Activated CD4-positive, alpha-beta T cell treated with anti-CD3 and anti-CD28 coated beads for 1 hour (primary cell): ENCODE measurements at places on chromosomes 3 and 15.

GRCh38 chr3:7734456-7734855 lies 767.2 kb upstream of the LMCD1 start:
- no peak for DNase-seq

- DNase-seq = no peak
Observed at GRCh38 chr3:32733631-32734229, 48.7 kb downstream of the CNOT10 start.

GRCh38 chr3:194079702-194080172 lies 56.2 kb upstream of the HES1 start:
- no peak for DNase-seq

DNA sequence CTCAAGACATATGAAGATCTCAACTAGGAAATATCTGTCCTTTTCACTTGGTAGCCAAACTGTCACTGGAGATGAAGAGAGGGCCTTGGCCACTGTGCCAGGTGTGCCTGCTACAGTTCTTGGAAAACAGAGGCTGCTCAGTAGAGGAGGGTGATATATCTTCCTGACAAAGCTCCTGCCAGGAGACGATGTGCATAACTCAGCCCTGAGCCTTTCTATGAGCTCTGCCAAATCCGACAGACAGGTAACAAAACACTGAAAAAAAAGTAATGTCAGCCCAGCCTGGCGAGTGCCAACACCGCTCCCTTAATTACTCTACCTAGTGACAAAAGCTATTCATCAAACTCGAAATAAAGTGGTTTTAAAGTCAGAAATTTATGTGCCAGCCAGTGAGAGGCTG lies 123.2 kb downstream of the MFSD1 start:
- no peak for DNase-seq

GRCh38 chr15:92884436-92885223 lies 15.5 kb upstream of the CHD2 start:
- DNase-seq = no peak

DNA sequence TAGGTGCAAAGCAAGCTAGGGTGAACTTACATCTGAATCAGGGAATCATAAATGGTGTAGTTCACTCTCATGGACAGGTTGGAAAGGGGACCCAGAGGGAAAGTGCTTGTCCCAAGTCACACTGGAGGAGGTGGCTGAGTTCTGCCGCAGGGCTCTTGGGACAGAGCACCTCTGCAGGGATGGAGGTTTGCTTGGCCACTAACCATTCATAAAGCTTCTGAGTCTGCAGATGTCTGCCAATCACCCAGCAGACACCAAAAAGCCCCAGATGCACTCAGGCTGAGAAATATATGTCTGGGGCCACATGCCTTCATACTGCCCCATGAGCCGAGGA lies 17.9 kb upstream of the RTP2 start:
- DNase-seq = no peak

- DNase-seq = no peak
Observed at GRCh38 chr15:38826880-38827279, 262.3 kb upstream of the RASGRP1 start.

DNA sequence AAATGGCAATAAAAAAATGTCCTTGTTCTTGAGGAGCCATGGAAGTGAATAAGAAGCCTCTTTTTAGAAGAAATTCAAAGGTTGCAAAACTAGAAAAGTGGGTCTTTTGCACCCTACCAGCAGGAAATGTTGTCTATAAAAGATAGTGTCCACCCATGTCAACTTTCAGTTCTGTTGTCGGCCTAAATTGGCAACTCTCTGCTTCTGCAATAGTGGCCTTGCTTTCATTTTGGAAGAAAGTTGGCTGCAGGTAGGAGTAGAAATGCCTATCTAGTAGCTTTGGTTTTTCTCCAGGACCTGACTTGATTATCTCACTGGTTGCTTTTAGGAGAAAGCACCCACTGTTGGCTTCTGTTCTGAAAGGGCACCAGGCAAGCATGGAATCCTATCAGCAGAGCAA lies 85.4 kb downstream of the TMEM108 start:
- DNase-seq = no peak

DNA sequence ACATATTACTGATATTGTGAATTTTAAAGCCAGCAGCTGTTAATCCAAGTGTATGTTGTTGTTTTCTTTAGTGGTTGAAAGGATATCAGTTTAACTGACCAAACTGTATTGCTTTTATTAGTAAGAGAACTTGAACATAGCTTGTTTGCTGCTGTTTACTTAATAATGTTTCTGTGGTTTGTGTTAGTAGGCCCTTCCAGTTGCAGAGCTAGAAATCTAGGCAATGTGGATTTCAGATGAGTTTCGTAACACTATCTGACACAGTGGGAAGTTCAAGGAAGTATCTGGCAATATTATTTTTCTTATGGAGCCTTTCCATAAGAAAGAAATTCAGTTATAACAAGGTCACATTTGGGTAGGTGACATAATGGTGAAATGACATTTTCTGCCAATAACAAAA lies 18.5 kb downstream of the ZNF609 start:
- no peak for DNase-seq

- no peak for DNase-seq
Observed at GRCh38 chr3:177410730-177411129, 213.4 kb upstream of the TBL1XR1 start.

DNA sequence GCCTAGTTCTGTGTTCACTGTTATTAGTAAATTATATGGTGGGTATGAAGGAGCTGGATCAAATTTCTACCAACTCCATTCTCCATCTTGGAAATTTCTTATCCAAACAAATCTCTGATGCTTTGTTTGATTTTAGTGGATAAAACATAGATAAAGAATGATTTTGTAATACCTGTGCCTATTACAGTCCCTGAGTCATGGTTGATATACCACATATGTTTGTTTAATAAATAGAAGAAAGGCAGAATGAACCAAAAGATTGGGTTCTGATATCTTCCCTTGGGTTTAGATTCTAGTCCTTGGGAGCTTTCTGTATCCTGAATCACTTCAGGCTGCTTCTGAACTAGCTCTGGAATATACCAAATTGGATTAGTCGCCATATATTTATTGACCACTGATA lies 203.6 kb downstream of the PDCD6IP start:
- no peak for DNase-seq

GRCh38 chr3:99410789-99411311 lies 227.5 kb upstream of the COL8A1 start:
- DNase-seq = no peak

- DNase-seq = no peak
Observed at GRCh38 chr3:150447631-150448465, 39.8 kb downstream of the TSC22D2 start.

DNA sequence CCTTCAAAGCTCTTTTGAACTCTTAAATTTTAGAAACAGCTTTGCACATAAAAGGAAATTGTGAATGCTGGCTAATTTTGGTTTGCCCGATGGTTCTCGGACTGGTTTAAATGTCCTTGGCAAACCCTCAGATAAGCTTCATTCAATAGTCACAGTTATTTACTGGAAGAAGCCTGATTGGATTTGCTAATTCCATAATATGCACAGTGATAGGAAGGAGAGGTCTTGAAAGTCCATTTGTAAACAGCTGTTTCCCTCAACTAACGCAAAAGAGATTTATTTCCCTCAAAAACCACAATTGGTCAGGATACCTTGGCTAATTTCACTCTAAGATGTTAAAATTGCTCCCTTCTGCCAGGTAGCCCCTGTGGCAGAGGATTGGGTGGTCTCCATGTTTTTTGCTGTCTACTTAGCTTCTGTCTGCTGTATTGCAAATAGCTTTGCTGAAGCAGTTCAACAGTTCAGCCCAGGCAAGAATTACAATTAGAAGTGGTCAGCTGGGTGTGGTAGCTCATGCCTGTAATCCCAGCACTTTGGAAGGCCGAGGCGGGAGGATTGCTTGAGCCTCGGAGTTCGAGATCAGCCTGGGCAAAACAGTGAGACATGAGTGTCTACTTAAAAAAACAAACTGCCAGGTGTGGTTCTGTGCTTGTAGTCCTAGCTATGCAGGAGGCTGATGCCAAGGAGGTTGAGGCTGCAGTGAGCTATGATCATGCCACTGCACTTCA lies 30.6 kb upstream of the PROK2 start:
- no peak for DNase-seq

DNA sequence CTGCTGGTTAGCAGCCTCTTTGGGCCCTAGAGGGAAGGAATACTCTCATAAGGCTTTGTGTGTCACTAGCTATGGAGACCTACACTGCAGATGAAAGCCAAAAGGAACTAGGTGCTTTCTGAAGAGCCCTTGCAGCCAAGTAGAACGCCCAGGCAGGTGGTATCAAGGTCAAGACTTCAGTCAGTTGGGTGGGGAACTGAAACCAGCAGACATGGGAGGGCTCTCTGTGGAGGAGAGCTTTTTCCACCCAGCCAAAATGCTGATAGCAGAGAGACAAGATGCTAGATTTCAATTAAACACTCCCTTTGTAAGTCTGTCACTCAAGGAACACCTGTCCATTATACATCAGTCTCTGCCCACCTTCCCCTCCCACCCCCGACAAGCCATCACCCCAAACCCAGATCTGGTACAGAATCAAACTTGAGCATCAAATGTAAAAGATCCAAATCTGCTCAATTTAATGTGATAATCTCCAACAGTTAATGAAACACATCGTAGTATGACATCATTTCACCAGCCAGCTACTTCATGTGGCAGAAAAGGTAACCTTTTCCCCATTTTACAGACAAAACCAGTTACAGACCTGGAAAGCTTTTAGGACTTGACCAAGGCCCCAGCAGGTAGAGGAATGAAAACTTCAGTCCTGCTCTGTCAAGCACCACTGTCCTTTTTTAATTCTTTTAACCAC lies 14.6 kb downstream of the MRPS25 start:
- DNase-seq = no peak

- DNase-seq = no peak
Observed at GRCh38 chr15:90240856-90241255, 6.8 kb downstream of the GDPGP1 start.

DNA sequence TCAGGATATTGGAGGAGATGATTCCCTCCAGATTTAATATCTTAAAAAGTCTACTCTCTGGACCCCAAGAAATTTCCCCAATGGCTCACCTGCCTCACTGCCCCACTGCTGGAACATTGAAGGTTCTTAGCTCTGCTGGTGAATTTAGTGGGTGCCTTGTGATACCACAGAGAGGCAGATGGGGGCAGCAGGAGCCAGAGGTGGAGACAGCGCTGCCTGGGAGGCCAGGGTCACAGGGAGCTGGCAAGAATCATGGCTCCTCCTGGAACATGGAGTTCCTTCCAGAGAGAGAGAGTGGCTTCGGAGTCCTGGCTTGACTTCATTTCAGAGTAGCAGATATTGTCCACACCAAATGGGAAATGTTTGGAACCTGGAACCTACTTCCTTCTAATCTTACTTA lies 263.5 kb upstream of the CFAP20DC start:
- no peak for DNase-seq

GRCh38 chr3:36558961-36559360 lies 178.7 kb downstream of the STAC start:
- no peak for DNase-seq

- DNase-seq = no peak
Observed at GRCh38 chr3:139044366-139045210, at the start of gene PRR23C. PRR23C (minus strand) TSS chr3:139044892; CDS start chr3:139044620, 272 bp downstream.

- DNase-seq = no peak
Observed at GRCh38 chr3:121809249-121809648, 25.6 kb downstream of the IQCB1 start.

- no peak for DNase-seq
Observed at GRCh38 chr3:149969110-149969939, 1.4 kb downstream of the PFN2 start.

GRCh38 chr3:186998937-186999368 lies 68.6 kb downstream of the ST6GAL1 start:
- DNase-seq = no peak

- no peak for DNase-seq
Observed at GRCh38 chr15:39320886-39321285, 260.0 kb upstream of the THBS1 start.

GRCh38 chr3:85796140-85796539 lies 837.4 kb downstream of the CADM2 start:
- DNase-seq = no peak

DNA sequence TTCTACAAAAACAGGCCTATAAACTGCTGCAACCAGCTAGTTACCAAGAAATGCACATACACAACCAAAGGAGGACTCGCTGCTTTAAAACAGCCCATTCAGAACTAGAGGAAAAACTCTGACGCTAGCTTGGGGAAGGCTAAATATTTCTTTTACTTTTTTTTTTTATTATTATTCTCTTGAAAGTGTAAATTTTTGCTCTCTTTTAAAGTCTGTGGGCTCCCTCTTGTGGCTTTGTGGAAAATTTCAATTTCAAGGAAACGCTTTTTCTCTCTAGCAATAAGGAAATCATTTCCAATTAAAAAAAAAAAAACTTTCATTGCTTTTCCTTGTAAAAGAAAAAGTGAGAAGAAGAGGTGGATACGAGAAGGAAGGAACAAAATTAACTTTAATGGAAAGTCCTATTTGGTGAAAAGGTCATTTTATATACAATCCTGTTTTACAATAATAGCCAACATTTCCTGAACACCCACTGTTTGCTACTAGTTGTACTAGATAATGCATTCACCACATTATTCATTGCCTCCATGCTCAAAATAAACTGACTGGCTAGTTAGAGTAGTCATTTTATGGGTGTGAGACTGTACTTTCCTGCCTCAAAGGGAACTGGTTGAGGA lies 51.2 kb upstream of the SAMMSON start:
- DNase-seq = no peak

- DNase-seq = no peak
Observed at GRCh38 chr3:20511863-20512505, 326.0 kb upstream of the SGO1 start.

GRCh38 chr3:59082106-59082505 lies 32.3 kb upstream of the CFAP20DC start:
- DNase-seq = no peak

- DNase-seq = no peak
Observed at GRCh38 chr15:22891426-22892210, 53.2 kb downstream of the NIPA2 start.

- no peak for DNase-seq
Observed at GRCh38 chr3:149623824-149624223, 34.0 kb downstream of the WWTR1 start.

GRCh38 chr3:17518189-17519059 lies 224.0 kb downstream of the TBC1D5 start:
- DNase-seq = no peak

GRCh38 chr3:107269136-107269535 lies 108.1 kb upstream of the CCDC54 start:
- no peak for DNase-seq

- DNase-seq = no peak
Observed at GRCh38 chr3:52082951-52083350, 26.6 kb upstream of the DUSP7 start.

- DNase-seq = no peak
Observed at GRCh38 chr3:183529717-183530116, 25.8 kb downstream of the KLHL6 start.

DNA sequence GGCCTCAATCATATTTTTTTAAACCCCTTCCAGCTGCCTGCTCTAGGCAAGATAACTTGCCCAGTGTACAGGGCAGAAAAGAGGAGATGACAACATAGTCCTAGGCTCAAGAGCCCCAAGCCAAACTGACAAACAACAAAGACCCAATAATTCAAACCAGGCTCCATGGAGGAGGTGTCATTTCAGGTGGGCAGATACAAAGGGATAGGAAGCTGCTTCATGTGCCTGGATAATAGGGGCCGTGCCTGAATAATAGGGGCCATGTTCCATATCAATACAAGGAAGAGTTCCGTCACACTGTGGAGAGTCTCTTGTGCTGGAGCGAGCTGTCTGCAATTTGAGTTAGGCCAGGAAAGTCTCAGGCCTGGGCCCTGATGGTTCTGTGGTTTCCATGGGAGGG lies 35.4 kb upstream of the TRIM71 start:
- no peak for DNase-seq

GRCh38 chr3:37138816-37139215 lies 35.6 kb downstream of the LRRFIP2 start:
- DNase-seq = no peak
